Hepatocyte (in vitro differentiated cells): ENCODE measurements at places on chromosomes 2 and 18. TPM values are rescaled to one million over a fixed set of nuclear protein-coding genes. Genes with fewer than 3 reads are reported as not detected.
A peak's percentile ranks its signal among the peaks of the same experiment; 100 is the strongest.

GRCh38 chr2:50650403-50650810 lies 381.5 kb downstream of the NRXN1 start:
- no peaks in the 10 kb centered on the region for H3K27me3 ChIP-seq
- H3K36me3 ChIP-seq, result no peaks in the 10 kb centered on the region
- no peaks in the 10 kb centered on the region for H3K4me1 ChIP-seq

Gene NETO1
- total RNA-seq, result not detected in 2 replicates

GRCh38 chr2:237486819-237487448 lies at the start of gene MLPH:
Gene MLPH (plus strand): TSS chr2:237487251. CDS start chr2:237493427, 6,176 bp downstream.
- DNase-seq, result peak; percentile 61
- H3K27me3 ChIP-seq, result peaks cover 35% of the 10 kb centered on the region
- H3K27ac ChIP-seq, result no peak within 1 kb of the TSS
- H3K4me1 ChIP-seq, result peaks cover 14% of the 10 kb centered on the region
- H3K36me3 ChIP-seq, result no peaks in the 10 kb centered on the region

Gene CHST9
- total RNA-seq, result 30.6 and 32.7 TPM in 2 replicates

DNA sequence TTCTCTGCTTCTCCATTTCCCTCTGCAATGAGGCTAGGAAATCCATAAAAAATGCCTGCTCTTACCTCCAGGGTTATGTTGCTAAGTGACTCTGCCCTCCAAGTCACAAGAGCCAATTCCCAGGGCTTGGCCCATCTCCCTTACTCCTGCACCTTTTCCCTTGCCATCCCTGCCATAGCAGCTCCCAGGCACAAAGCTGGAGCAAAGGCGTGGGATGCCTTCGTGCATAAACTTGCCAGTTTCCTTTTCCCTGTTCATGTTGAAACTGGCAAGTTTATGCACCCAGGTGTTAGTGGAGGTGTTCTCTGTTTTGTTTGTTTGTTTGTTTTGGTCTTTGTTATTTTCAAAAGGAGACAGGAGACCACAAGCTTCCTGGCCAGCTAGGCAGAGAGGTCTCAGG lies 195.1 kb downstream of the ACKR3 start:
- H3K4me1 ChIP-seq, result peaks cover 13% of the 10 kb centered on the region
- H3K27ac ChIP-seq, result no peak overlapping the region
- DNase-seq, result no peak
- no peaks in the 10 kb centered on the region for H3K27me3 ChIP-seq
- no peaks in the 10 kb centered on the region for H3K36me3 ChIP-seq

Gene AMER3
- 1.00 and 1.4 TPM in 2 replicates for total RNA-seq

DNA sequence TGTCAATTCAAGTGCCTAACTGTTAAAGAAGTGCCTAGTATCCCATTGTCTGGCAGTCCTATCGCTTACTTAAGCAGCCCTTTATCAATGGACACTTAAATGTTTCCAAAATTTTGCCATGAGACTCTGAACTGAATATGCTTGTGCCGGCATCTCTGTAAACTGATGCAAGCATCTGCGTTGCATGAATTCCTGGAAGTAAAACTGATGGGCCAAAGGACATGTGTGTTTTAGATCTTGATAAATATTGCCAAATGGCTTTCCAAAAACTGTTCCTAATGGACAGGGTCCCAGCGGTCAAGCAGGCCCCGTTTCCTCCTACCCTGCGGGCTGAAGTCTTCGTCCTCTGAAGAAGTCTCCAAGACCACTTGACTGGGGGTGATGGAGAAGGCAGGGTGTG lies 121.3 kb upstream of the ZNF516 start:
- H3K4me3 ChIP-seq, result no peak overlapping the region
- no peak for DNase-seq
- H3K27me3 ChIP-seq, result no peaks in the 10 kb centered on the region
- H3K36me3 ChIP-seq, result no peaks in the 10 kb centered on the region
- peaks cover 22% of the 10 kb centered on the region for H3K4me1 ChIP-seq
- H3K27ac ChIP-seq, result no peak overlapping the region

GRCh38 chr2:160632084-160632975 lies 138.7 kb upstream of the RBMS1 start:
- H3K36me3 ChIP-seq, result no peaks in the 10 kb centered on the region
- H3K4me3 ChIP-seq, result no peak overlapping the region
- peaks cover 4% of the 10 kb centered on the region for H3K4me1 ChIP-seq

- H3K4me3 ChIP-seq, result no peak overlapping the region
- DNase-seq, result no peak
Measured at GRCh38 chr2:165687426-165688002, 106.5 kb downstream of the GALNT3 start.

- no peaks in the 10 kb centered on the region for H3K36me3 ChIP-seq
- no peaks in the 10 kb centered on the region for H3K27me3 ChIP-seq
- no peak for DNase-seq
- peaks cover 12% of the 10 kb centered on the region for H3K4me1 ChIP-seq
- H3K4me3 ChIP-seq, result no peak overlapping the region
Measured at GRCh38 chr2:165637396-165637795, 156.7 kb downstream of the GALNT3 start.

Gene BUB1
- total RNA-seq, result 9.4 and 12.4 TPM in 2 replicates

- peaks cover 4% of the 10 kb centered on the region for H3K4me1 ChIP-seq
- no peak overlapping the region for H3K4me3 ChIP-seq
- H3K27ac ChIP-seq, result no peak overlapping the region
Measured at GRCh38 chr2:128734521-128735295, 416.0 kb upstream of the HS6ST1 start.

Gene LCT
- total RNA-seq, result 3.2 and 4.1 TPM in 2 replicates

DNA sequence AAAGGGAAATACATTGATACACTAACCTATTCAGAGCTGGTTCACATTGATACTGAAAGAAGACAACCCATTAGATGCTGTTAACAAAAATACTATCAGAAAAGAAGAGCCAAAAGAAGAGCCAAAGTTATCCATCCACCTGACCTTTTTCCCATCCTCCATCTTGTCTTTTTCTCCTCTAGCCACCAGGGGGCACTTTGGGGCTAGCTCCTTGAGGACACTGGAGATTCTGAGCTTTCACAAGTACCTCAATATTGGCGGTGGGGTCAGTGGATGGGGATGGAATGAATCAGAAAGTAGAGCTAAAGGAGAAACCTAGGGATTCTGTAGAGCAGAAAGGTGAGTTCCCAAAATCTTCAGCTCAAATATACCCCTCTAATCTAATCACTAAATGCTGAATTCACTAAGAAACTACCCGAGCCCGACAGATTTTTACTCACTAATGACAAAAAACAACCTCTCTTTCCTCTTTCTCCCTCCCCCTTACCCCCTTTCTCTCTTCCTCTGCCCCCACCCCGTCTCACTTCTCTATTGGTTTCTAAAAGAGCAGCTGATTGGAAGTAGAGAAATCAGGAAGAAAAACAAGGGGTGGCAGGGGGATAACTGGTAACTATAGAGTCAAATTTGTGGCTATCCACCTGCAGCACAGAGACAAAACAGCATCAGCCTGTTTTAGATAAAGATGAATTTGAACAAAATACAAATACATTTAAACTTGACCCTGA lies 203.3 kb downstream of the TCF4 start:
- no peaks in the 10 kb centered on the region for H3K36me3 ChIP-seq
- DNase-seq, result no peak
- H3K4me1 ChIP-seq, result peaks cover 7% of the 10 kb centered on the region
- no peak overlapping the region for H3K27ac ChIP-seq
- no peak overlapping the region for H3K4me3 ChIP-seq
- no peaks in the 10 kb centered on the region for H3K27me3 ChIP-seq

Gene TXNDC2
- 0.08 TPM in 1 of 2 replicates, not detected in the other for total RNA-seq

GRCh38 chr2:68936889-68937288 lies 15.8 kb downstream of the GKN2 start:
- DNase-seq, result no peak
- no peaks in the 10 kb centered on the region for H3K4me1 ChIP-seq
- no peak overlapping the region for H3K27ac ChIP-seq
- no peaks in the 10 kb centered on the region for H3K36me3 ChIP-seq
- H3K27me3 ChIP-seq, result no peaks in the 10 kb centered on the region

Gene GRHL1
- 10.0 and 10.9 TPM in 2 replicates for total RNA-seq

GRCh38 chr18:41153871-41154270 lies 801.2 kb upstream of the PIK3C3 start:
- no peak for DNase-seq
- H3K36me3 ChIP-seq, result no peaks in the 10 kb centered on the region
- H3K27ac ChIP-seq, result no peak overlapping the region
- H3K27me3 ChIP-seq, result no peaks in the 10 kb centered on the region
- no peaks in the 10 kb centered on the region for H3K4me1 ChIP-seq

- H3K27ac ChIP-seq, result no peak overlapping the region
- no peaks in the 10 kb centered on the region for H3K27me3 ChIP-seq
- H3K4me1 ChIP-seq, result no peaks in the 10 kb centered on the region
- no peaks in the 10 kb centered on the region for H3K36me3 ChIP-seq
Measured at GRCh38 chr2:232318169-232318855, 60.2 kb upstream of the ALPP start.

Gene NEU2
- total RNA-seq, result not detected in 2 replicates

- peaks cover 21% of the 10 kb centered on the region for H3K4me1 ChIP-seq
- no peaks in the 10 kb centered on the region for H3K36me3 ChIP-seq
- no peak for DNase-seq
Measured at GRCh38 chr2:217981084-217981730, 21.6 kb downstream of the TNS1 start.

DNA sequence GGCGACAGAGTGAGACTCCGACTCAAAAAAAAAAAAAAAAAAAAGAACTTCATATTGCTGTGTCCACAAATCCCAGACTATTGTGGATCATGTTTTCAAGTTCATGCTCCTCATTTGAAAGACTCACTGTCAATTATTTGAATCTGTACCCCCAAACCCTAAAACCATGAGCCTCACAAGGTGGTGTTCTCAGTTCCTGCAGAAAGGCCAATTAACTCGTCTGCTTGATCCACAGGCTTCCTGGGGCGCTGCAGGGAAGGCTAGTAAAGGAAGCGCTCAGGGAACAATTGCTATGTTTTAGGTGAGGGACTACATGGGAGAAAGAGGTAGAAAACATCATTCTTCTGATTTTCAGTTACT lies 396.8 kb upstream of the NETO1 start:
- H3K27me3 ChIP-seq, result no peaks in the 10 kb centered on the region
- no peak for DNase-seq
- H3K27ac ChIP-seq, result no peak overlapping the region
- no peaks in the 10 kb centered on the region for H3K4me1 ChIP-seq
- H3K4me3 ChIP-seq, result no peak overlapping the region

DNA sequence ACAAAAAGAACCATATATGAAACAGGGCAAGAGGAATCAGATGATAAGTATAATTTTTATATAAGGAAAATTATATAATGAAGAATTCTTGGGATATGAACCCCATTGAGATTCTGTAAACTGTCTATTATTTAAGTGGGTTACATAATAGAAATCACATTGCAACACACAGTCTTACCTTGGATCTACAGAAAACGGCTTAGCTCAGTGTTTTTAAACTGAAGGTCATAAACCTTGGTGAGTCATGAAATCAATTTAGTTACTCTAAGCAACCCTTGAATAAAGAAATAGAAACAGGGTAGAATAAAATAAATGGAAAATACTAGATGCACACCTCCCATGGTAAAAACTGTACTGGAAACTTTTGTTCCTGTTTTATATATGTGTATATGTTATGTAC lies 50.7 kb downstream of the METTL8 start:
- H3K4me1 ChIP-seq, result no peaks in the 10 kb centered on the region
- H3K27ac ChIP-seq, result no peak overlapping the region
- H3K4me3 ChIP-seq, result no peak overlapping the region
- DNase-seq, result no peak

DNA sequence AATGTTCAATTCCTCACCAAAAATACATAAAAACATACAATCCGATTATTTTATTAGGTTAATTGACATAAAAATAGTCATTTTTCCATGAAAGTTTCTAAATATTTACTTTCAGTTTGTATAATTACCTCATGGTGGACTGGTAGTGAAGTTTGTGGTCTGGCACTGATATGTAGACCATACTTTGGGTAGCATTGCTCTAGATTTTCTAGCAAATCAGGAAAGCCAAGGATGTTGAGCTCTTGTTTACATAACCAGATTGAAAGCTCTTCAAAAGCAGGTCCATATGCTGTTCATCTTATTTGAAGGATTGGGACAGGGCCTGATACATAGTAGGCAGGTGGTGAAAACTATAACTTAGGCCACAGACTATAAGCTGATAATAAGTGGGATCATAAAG lies 61.8 kb downstream of the COMMD1 start:
- H3K36me3 ChIP-seq, result no peaks in the 10 kb centered on the region
- DNase-seq, result no peak
- H3K27me3 ChIP-seq, result no peaks in the 10 kb centered on the region
- H3K27ac ChIP-seq, result no peak overlapping the region
- H3K4me3 ChIP-seq, result no peak overlapping the region
- no peaks in the 10 kb centered on the region for H3K4me1 ChIP-seq
